Uterine smooth muscle cell (primary cell): ENCODE measurements at places on chromosomes 7 and 10. TPM values are rescaled to one million over a fixed set of nuclear protein-coding genes. Genes with fewer than 3 reads are reported as not detected.

The FKBP9 gene
- total RNA-seq, result 215 and 335 TPM in 2 replicates

The ACBD7 gene
- total RNA-seq, result 2.9 and 4.5 TPM in 2 replicates

The MYPN gene
- 0.25 and 0.55 TPM in 2 replicates for total RNA-seq

The TUBAL3 gene
- not detected in 2 replicates for total RNA-seq

The TCAF2 gene
- total RNA-seq, result 1.4 and 1.9 TPM in 2 replicates

The SKIDA1 gene
- total RNA-seq, result 0.75 and 1.1 TPM in 2 replicates

The MMD2 gene
- not detected in 2 replicates for total RNA-seq

The OR9A2 gene
- total RNA-seq, result not detected in 2 replicates

The NRG3 gene
- total RNA-seq, result under 0.01 TPM in 1 of 2 replicates, not detected in the other

The SLC26A3 gene
- total RNA-seq, result not detected in 2 replicates

The MUC3A gene
- total RNA-seq, result under 0.01 TPM in 1 of 2 replicates, not detected in the other

The ABCB1 gene
- total RNA-seq, result 0.50 and 1.3 TPM in 2 replicates

The OR2A12 gene
- not detected in 2 replicates for total RNA-seq

The DRGX gene
- not detected in 2 replicates for total RNA-seq

The PARD3 gene
- total RNA-seq, result 74.6 and 81.5 TPM in 2 replicates

The NUTM2E gene
- total RNA-seq, result not detected in 2 replicates

The SGCE gene
- total RNA-seq, result 71.6 and 78.4 TPM in 2 replicates

The AQP1 gene
- 0.50 and 0.66 TPM in 2 replicates for total RNA-seq

The RAMP3 gene
- total RNA-seq, result not detected in 2 replicates

The RPS24 gene
- 1,789 and 2,297 TPM in 2 replicates for total RNA-seq

The NKX1-2 gene
- not detected in 2 replicates for total RNA-seq

The ELMO1 gene
- total RNA-seq, result 0.50 and 0.55 TPM in 2 replicates

The RELN gene
- total RNA-seq, result 6.5 and 14.9 TPM in 2 replicates

The HECW1 gene
- 0.11 and 0.62 TPM in 2 replicates for total RNA-seq

The SLK gene
- 67.6 and 87.3 TPM in 2 replicates for total RNA-seq

The ABCC2 gene
- 0.55 and 0.75 TPM in 2 replicates for total RNA-seq

The VGF gene
- 198 and 249 TPM in 2 replicates for total RNA-seq

The ASB10 gene
- total RNA-seq, result not detected in 2 replicates

The CCSER2 gene
- total RNA-seq, result 36.0 and 36.9 TPM in 2 replicates

The ATG9B gene
- total RNA-seq, result 0.11 and 0.12 TPM in 2 replicates

The FKBP14 gene
- 32.4 and 48.4 TPM in 2 replicates for total RNA-seq

The UNCX gene
- total RNA-seq, result not detected in 2 replicates

The TLL2 gene
- total RNA-seq, result 0.12 and 0.22 TPM in 2 replicates

The WDR86 gene
- total RNA-seq, result 0.22 TPM in 1 of 2 replicates, not detected in the other

The HABP2 gene
- total RNA-seq, result not detected in 2 replicates

The ANAPC16 gene
- total RNA-seq, result 28.3 and 39.5 TPM in 2 replicates

The AKR1D1 gene
- total RNA-seq, result under 0.01 TPM in 1 of 2 replicates, not detected in the other

The LIPK gene
- total RNA-seq, result not detected in 2 replicates

The HTR5A gene
- under 0.01 TPM in 1 of 2 replicates, not detected in the other for total RNA-seq

The NCF1 gene
- total RNA-seq, result 0.12 TPM in 1 of 2 replicates, not detected in the other

The PFKP gene
- 274 and 319 TPM in 2 replicates for total RNA-seq

The MUC12 gene
- total RNA-seq, result 0.37 and 0.44 TPM in 2 replicates

The ENKUR gene
- under 0.01 and 0.11 TPM in 2 replicates for total RNA-seq

The ADCK2 gene
- total RNA-seq, result 19.8 and 25.5 TPM in 2 replicates

The FANK1 gene
- total RNA-seq, result 2.2 and 3.7 TPM in 2 replicates

The CPA2 gene
- total RNA-seq, result not detected in 2 replicates

The SUN3 gene
- not detected in 2 replicates for total RNA-seq

The NAT16 gene
- total RNA-seq, result under 0.01 and 0.33 TPM in 2 replicates

The GIMAP6 gene
- 0.11 and 0.25 TPM in 2 replicates for total RNA-seq

The SORBS1 gene
- 0.55 and 0.75 TPM in 2 replicates for total RNA-seq

The IFIT1 gene
- total RNA-seq, result 12.7 and 16.4 TPM in 2 replicates

The LRGUK gene
- 0.12 and 0.22 TPM in 2 replicates for total RNA-seq

The KCND2 gene
- total RNA-seq, result 2.0 and 4.9 TPM in 2 replicates

The MRPL32 gene
- 48.9 and 53.5 TPM in 2 replicates for total RNA-seq

The CLDN3 gene
- total RNA-seq, result 0.12 and 0.44 TPM in 2 replicates

The PAX4 gene
- total RNA-seq, result not detected in 2 replicates

The GNAT3 gene
- 0.12 TPM in 1 of 2 replicates, not detected in the other for total RNA-seq

The BAZ1B gene
- total RNA-seq, result 66.6 and 80.3 TPM in 2 replicates
